Bladder microvascular endothelial cell (primary cell): ENCODE measurements at places on chromosomes 5 and 9. TPM values are rescaled to one million over a fixed set of nuclear protein-coding genes. Genes with fewer than 3 reads are reported as not detected.

The RASA1 gene
- total RNA-seq: 27.2 and 66.5 TPM in 2 replicates

The FOXD4 gene
- total RNA-seq: under 0.01 and 0.25 TPM in 2 replicates

The WNT8A gene
- total RNA-seq: not detected in 2 replicates

The CA9 gene
- not detected in 2 replicates for total RNA-seq

The GABRG2 gene
- not detected in 2 replicates for total RNA-seq

The GRIN1 gene
- total RNA-seq: under 0.01 and 0.06 TPM in 2 replicates

The NUDT2 gene
- total RNA-seq: 19.1 and 50.8 TPM in 2 replicates

The PLPP6 gene
- 4.2 and 6.7 TPM in 2 replicates for total RNA-seq

The HSD17B3 gene
- total RNA-seq: 0.13 TPM in 1 of 2 replicates, not detected in the other

The SPATA31D3 gene
- not detected in 2 replicates for total RNA-seq

The SLC45A2 gene
- total RNA-seq: not detected in 2 replicates
